Natural killer cell treated with Interleukin-12 subunit alpha and Interleukin-12 subunit beta and Interleukin-15 and Interleukin-18, amount 100 ng/mL, for 72 hours (primary cell): ENCODE measurements at places on chromosomes 12 and 14. TPM values are rescaled to one million over a fixed set of nuclear protein-coding genes. Genes with fewer than 3 reads are reported as not detected.

DNA sequence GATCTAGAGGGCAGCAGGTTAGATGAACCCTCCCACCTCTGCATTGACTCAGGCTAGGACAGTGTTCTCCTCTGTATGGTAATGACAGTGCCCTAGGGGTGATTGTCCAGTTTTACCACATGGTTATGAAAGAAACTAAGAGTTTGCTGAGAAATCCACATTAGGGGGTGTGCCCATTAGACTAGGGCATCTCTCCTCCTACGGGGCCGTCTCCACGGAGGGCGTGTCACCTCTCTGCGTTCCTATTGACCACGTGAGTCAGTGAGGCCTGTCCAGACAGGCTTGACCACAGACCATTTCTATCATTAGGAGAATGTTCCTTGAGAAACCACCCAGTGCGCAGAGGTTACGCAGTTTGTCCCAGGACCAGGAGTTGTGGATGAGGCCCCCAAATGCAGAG is 8.3 kb downstream of the MVK start:
- no peak for DNase-seq
- H3K4me3 ChIP-seq = no peak overlapping the region
- no peaks in the 10 kb centered on the region for H3K4me1 ChIP-seq
- H3K27ac ChIP-seq = no peak overlapping the region
- no peaks in the 10 kb centered on the region for H3K36me3 ChIP-seq

GRCh38 chr12:108310489-108310888 is 28.6 kb downstream of the CMKLR1 start:
- no peak overlapping the region for H3K4me3 ChIP-seq
- no peak overlapping the region for H3K27ac ChIP-seq
- no peaks in the 10 kb centered on the region for H3K27me3 ChIP-seq
- no peaks in the 10 kb centered on the region for H3K36me3 ChIP-seq

DNA sequence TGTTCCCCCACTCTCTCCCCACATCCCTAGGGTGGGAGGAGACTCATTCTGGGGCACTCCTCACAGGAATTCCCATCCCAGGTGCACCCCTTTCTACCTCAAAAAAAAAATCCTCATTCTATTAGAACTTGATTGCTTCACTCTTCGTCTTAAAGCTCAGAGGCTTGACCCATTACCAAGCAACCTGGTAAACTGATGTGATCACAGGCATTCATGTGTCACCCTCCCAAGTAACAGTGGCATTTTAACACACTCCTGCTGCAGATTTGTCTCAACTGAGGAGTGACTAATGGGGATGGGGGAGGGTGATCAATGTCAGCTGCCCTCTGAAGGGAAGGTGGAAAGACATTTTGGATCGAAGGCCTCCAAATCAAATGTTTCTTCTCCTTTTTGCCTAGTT is 78.1 kb upstream of the PTHLH start:
- no peak overlapping the region for H3K27ac ChIP-seq
- no peaks in the 10 kb centered on the region for H3K4me1 ChIP-seq
- no peaks in the 10 kb centered on the region for H3K36me3 ChIP-seq
- no peak overlapping the region for H3K4me3 ChIP-seq

GRCh38 chr12:10153271-10154144 is 18.4 kb downstream of the OLR1 start:
- H3K4me1 ChIP-seq = peaks cover 12% of the 10 kb centered on the region
- peak; percentile 77 for DNase-seq
- peak overlapping the region; percentile 83 for H3K4me3 ChIP-seq
- H3K27me3 ChIP-seq = no peaks in the 10 kb centered on the region
- H3K36me3 ChIP-seq = no peaks in the 10 kb centered on the region
- peak overlapping the region; percentile 53 for H3K27ac ChIP-seq

DNA sequence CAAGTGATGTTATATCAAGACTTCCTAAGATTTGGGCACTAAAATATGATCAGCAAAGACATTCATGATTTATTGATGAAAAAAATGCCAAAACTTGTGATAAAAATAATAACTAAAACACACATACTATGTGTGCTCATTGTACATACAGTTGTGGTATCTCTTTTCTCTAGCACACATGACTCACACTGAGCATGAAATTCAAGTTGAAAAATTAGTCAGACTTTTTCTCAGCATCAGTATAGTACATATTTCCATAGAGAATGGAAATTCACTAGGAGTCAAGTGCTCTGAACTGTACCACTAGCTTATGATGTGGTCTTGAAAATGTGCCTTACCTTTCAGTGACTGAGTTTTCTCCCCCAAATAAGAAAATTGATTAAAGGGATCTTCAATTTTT is 471.8 kb upstream of the FLRT2 start:
- H3K4me3 ChIP-seq = no peak overlapping the region
- H3K27ac ChIP-seq = no peak overlapping the region
- H3K27me3 ChIP-seq = no peaks in the 10 kb centered on the region
- H3K4me1 ChIP-seq = no peaks in the 10 kb centered on the region

DNA sequence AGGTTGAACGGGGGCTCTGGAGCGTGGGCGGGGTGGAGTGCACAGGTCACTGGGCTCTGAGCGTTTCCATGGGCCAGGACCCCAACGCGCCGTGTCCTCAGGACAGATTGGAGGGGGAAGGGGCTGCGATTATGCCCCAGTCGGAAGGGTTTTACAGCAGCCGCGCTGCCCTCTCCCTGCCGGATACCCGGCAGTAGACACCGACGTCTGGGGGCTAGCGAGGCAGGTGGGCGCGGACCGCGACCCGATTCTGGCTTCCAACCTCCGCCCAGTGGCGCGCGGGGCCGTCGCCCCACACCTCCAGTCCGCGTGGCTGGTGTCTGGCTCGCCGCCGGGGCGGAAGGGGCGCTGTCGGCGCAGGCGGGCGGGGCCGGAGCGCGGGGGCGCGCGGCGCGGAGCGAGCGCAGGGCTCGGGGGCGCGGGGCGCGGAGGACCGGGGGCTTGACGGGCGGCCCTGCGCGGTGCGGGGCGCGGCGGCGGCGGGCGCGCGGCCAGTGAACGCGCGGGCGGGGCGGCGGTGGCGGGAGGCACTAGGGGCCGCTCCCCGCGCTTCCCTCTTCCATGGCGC is 2.4 kb upstream of the KIF26A start:
- no peak overlapping the region for H3K27ac ChIP-seq
- peak; percentile 55 for DNase-seq
- peaks cover 24% of the 10 kb centered on the region for H3K27me3 ChIP-seq
- H3K4me3 ChIP-seq = no peak overlapping the region
- H3K36me3 ChIP-seq = no peaks in the 10 kb centered on the region

DNA sequence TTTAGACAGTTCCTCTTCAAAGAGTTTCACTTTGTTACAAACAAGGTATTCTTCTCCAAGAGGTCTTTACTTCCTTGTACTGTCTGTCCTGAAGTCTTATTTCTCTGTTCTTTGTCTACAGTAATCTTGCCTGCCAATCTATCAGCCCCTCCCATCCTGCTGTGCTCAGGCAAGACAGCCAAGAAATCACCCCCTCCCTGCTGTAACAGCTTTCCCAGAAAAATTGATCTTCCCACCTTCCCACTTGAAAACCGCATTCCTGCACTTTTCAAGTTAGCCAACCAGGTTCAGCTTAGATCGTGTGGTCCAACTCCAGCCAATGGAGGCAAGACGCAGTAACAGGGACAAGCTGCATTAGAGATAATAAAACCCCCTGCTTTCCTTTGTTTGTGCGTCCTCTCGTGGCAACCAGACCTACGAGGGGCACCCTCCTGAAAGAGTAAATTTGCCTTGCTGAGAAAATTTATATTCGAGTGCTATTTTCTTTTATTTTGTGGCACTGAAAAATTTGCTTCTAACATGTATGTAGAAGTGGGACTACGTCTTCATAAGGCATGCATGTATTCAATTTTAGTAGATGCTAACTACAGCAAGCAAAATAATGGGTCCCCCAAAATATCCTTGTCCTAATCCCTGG is 46.5 kb upstream of the ESR2 start:
- peaks cover 12% of the 10 kb centered on the region for H3K4me1 ChIP-seq
- no peak overlapping the region for H3K4me3 ChIP-seq
- no peak for DNase-seq
- H3K27me3 ChIP-seq = no peaks in the 10 kb centered on the region
- H3K36me3 ChIP-seq = peaks cover 8% of the 10 kb centered on the region
- peak overlapping the region; percentile 27 for H3K27ac ChIP-seq

DNA sequence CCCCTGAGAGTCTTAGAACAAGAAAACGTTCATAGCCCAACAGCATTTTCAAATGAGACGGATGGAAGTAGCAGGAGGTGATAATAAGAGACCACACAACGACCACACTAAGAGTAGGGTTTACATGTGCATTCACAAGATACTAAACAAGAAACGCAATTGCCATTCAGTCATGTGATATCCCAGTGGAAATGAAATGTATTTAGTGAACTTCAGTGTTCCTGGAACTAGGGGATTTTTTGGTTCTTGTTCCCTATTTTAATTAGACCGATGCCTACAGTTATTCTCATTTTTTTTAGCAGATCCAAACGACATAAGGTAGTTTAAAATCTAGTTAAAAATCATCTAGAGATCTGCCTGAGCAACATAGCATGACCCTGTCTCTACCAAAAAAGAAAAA is 150.0 kb downstream of the GPR65 start:
- H3K4me3 ChIP-seq = no peak overlapping the region
- H3K27ac ChIP-seq = no peak overlapping the region
- DNase-seq = no peak
- H3K36me3 ChIP-seq = no peaks in the 10 kb centered on the region
- H3K4me1 ChIP-seq = no peaks in the 10 kb centered on the region
- peaks cover 12% of the 10 kb centered on the region for H3K27me3 ChIP-seq

DNA sequence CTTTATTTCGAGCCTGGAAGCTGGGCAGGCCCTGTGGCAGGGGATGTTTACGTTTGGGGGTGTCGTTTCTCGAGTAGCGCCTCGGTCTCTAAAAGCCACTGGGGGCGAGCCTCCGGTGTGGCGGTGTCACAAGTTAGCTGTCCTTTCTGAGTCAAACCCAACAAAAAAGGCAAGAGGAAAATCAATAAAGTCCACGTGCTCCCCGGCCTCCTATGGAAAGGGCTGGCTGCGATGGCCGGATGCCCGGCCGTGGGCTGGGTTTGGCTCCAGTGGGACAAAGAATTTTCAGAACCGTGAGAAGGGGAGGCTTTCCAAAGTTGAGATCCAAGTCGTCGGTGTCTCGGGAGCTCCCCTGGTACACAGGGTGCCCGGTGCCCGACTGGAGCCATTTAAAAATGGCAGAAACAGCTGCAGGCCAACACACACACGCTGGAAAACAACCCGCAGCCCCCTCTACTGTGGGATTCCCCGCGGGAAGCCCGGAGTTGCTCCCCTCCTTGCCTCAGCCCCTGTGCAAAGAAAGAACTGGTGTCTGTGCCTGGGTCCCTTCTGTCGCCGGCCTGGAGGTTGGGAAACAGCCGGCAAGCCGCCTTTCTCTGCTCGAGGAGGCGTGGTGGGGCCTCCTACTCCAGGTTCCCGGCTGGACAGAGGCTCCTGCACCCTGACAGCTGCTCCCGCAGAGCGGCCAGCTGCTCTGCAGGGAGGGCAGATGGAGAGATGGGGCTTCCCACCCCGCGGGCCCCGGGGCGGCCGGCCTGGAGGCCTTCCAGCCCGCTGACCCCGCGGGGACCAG is 1.9 kb downstream of the BCL7A start:
- peaks cover 1% of the 10 kb centered on the region for H3K4me1 ChIP-seq
- no peak for DNase-seq
- H3K27ac ChIP-seq = no peak overlapping the region
- H3K36me3 ChIP-seq = peaks cover 9% of the 10 kb centered on the region
- peaks cover 37% of the 10 kb centered on the region for H3K27me3 ChIP-seq
- H3K4me3 ChIP-seq = peak overlapping the region; percentile 64

GRCh38 chr14:105418269-105419194 is 1.1 kb upstream of the MTA1 start:
- H3K27ac ChIP-seq = no peak overlapping the region
- H3K4me1 ChIP-seq = peaks cover 22% of the 10 kb centered on the region
- H3K36me3 ChIP-seq = no peaks in the 10 kb centered on the region
- DNase-seq = no peak

DNA sequence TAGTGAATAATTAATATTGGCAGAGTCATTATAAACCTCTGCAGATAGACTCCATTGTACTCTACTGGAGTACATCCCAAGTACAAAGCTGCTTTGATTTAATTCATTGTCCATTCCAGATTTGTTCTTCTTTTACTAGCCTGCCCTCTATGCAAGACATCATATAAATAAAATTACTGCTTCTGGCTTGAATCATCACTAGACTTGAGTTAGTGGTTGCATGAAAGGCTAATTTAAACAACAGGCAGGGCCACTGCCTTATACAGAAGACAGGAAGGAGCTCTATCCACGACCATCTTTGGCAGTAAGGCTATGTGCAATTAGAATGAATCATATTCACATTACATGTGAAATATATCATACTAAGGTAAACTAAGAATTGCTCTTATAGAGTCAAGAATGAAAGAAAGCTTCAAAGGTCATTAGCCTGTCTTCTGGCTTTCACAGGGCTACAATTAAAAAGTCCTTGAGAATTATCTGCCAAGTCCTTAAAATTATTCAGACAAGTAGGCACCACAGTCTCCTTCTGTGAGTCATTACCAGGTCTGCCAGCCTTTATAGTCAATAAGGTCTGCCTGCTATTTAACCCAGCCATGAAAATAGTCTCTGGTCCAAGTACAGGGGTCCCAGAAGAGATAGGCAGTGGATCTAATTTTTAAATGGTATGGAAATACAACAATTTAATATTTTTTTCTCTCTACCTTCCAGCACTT is 631.8 kb downstream of the TMTC2 start:
- H3K36me3 ChIP-seq = no peaks in the 10 kb centered on the region
- no peak for DNase-seq
- H3K27me3 ChIP-seq = no peaks in the 10 kb centered on the region

- no peak overlapping the region for H3K27ac ChIP-seq
- no peaks in the 10 kb centered on the region for H3K27me3 ChIP-seq
- peaks cover 4% of the 10 kb centered on the region for H3K4me1 ChIP-seq
- no peak overlapping the region for H3K4me3 ChIP-seq
- H3K36me3 ChIP-seq = no peaks in the 10 kb centered on the region
Measured at GRCh38 chr12:85747941-85748495, 88.2 kb downstream of the RASSF9 start.

DNA sequence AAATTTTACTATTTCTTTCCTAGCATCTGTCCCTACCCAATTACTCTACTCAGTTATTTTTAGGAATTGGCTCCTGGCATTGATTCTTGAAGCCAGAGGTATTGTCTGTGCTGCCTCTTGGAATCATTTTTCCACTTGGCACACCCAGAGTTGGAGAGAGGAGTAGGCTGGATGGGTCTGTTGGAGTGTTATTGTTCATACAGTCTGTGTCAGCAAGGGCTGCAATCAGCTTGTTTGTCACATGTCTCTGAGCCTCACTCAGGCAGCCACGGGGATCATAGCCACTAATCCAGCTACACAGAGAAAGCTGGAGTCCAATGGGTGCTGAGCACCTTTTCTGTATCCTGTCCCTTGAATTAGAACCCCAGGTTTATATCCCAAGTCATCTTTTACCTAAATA is 176.0 kb upstream of the DYRK2 start:
- no peak overlapping the region for H3K4me3 ChIP-seq
- H3K27me3 ChIP-seq = no peaks in the 10 kb centered on the region
- H3K27ac ChIP-seq = no peak overlapping the region
- no peak for DNase-seq
- H3K36me3 ChIP-seq = peaks cover 1% of the 10 kb centered on the region
- H3K4me1 ChIP-seq = peaks cover 3% of the 10 kb centered on the region

PNN gene
- total RNA-seq = 71.0 TPM

PTPRO gene
- not detected for total RNA-seq

ZC3H14 gene
- 34.6 TPM for total RNA-seq

ADAMTS20 gene
- not detected for total RNA-seq

CELA1 gene
- not detected for total RNA-seq
